ENCODE measurements at places on chromosomes 6 and 20.
A peak's percentile ranks its signal among the peaks of the same experiment; 100 is the strongest.

DNA sequence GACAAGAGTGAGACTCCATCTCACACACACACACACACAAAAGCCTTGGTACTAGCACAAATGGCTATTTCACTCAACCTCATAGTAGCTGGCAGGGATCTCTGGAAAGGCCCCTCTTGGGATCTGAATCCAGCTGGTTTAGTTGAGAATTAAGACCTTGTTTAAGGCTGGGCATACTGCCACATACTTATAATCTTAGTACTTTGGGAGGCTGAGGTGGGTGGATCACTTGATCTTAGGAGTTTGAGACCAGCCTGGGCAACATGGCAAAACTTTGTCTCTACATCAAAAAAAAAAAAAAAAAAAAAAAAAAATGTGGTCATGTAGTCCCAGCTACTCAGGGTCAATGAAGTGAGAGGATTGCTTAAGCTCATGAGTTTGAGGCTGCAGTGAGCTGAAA, 628.3 kb downstream of the MMUT start:
- no peak for DNase-seq

DNA sequence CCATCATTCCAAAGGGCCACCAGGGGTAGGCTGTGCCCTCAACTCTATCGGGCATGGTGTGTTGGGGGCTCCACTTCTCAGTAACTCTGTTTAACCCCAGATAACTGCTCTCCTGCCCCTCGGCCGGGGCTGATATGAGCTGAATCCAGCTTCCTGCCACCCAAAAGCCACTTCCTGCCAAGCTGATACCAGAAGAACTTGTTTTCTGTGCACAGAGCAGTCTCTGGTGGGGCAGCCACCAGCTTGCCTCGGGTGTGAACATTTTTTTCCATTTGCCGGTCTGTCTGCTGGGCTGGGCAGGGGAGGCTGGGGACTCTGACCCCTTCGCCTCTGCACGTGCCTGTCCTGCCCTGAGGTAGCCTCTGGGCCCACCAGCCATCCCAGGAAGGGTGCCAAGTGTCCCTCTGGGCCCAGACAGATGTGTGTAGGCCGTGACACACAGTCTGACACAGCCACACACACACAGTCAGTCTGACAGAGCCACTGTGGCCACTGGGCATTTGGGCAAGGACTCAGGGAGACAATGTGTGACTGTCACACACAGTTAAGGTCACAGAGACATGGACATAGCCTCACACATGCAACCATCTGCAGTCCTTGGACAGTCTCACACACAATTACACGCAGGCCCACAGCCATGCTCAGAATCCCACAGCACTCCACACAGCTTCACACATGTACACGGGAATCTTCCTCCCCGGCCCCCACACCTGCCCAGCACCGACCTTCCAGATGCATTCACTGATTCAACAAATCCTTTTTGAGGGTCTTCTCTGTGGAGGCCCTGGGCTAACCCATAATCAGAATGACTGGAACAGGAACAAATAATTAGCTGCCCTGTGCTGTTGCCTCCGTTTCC, 45.1 kb downstream of the NOL4L start:
- peak; percentile 51 for DNase-seq

DNA sequence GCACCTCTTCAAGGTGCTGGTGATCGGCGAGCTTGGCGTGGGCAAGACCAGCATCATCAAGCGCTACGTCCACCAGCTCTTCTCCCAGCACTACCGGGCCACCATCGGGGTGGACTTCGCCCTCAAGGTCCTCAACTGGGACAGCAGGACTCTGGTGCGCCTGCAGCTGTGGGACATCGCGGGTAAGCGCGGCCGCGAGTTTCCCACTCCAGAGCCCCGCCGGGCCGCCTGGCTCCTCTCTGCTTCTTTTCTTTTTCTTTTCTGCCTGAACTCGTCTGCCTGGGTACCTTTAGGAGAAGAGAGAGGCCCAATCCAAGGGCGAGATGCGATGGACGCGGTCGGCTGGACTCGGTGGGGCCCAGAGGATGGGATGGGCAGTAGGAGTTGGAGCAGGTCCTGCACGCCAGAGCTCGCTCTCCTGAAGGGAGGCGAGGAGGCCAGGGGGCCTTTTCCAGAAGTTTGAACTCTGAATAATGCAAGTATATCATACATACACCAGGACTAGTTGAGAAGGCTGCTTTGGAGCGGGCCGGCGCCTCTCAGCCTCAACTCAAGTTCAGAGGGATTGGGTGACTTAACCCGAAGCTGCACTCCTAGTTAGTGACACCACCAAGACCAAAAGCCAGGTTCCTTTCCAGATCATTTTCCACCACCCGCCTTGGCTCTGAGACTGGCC, 445 bp downstream of the RAB32 start:
- DNase-seq, result no peak

GRCh38 chr6:40340957-40341356, 246.2 kb downstream of the LRFN2 start:
- DNase-seq, result no peak

GRCh38 chr20:41889126-41889843, 271.1 kb upstream of the CHD6 start:
- no peak for DNase-seq

DNA sequence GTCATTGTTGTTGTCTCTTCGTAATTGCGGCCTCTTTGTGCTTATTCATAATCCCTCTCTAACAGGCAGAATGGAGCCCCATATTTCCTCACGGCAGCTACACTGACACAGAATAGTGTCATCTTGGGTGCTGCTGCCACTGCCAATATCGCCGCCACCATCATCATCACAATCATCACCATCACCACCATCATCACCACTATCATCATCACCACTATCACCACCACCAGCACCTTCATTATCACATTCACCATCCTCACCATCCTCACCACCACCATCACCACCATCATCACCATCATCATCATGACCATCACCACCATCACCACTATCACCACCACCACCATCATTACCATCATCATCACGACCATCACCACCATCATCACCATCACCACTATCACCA, 10.8 kb downstream of the NPBWR2 start:
- no peak for DNase-seq

DNA sequence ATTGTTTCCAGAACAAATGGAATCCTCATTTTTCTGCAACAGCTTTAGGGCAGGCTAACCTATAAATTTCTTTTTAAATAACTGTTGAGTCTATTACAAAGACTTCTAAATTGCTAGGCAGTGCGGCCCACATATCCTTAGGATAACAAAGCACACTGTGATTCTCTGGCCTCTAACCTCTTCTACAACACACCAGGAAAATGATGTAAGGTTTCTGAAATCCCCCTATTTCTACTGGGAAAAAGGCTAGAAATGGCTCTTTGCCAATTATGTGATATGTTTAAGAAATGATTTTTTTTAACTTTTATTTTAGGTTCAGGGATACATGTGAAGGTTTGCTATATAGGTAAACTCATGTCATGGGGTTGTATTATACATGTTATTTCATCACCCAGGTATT, 17.3 kb upstream of the NT5E start:
- no peak for DNase-seq

Data from activated CD8-positive, alpha-beta memory T cell treated with anti-CD3 and anti-CD28 coated beads for 48 hours (primary cell).